Heart right ventricle (tissue), 16 donors: ENCODE measurements at places on chromosomes 3 and 15. TPM values are rescaled to one million over a fixed set of nuclear protein-coding genes. Genes with fewer than 3 reads are reported as not detected.

- no peak for DNase-seq
Measured at GRCh38 chr15:49330166-49330565, 92.9 kb upstream of the FGF7 start.

DNA sequence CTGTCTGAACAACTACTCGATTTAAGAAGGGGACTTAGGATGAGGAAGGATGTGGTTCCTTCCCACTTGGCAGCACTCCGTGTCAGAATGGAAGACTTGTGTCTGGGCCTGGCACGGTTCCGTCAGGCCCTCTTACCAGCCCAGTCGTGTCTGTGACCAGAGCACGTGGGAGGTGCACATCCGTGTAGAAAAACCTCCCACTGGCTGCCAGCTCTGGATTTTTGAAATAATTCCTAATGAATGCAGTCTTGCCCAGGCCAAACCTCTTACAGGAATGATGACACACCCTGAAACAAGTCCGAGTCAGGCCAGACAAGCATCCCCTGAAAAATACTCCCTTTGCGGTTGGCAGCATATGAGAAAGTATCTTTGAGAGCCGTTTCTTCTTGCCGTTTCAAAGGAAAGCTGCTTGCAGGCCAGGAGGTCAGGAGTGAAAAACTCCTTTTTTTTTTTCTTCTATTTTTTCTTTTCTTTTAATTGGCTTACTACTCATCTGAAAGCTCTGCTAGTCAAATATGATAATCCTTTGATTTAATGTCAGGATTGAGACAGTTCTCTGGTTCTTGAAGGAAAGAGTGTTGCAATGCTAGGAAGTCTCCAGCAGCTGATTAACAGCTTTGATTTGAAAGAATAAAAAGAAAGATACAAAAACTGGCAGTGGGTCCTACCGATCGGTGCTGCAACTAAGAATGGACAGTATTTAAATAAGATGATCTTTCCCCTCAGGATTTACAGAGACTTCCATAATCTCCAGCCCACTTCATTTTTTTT, 19.8 kb downstream of the IL1RAP start:
- DNase-seq = peak; percentile 55

The PLXNB1 gene
- 135 TPM for polyA plus RNA-seq

The MME gene
- polyA plus RNA-seq = 5.8 TPM

The WDR72 gene
- polyA plus RNA-seq = not detected
